ENCODE measurements at places on chromosomes 12 and 14. TPM values are rescaled to one million over a fixed set of nuclear protein-coding genes. Genes with fewer than 3 reads are reported as not detected.
A peak's percentile ranks its signal among the peaks of the same experiment; 100 is the strongest.

GRCh38 chr14:33734387-33734786 lies 216.5 kb downstream of the EGLN3 start:
- peak; percentile 29 for DNase-seq

GRCh38 chr12:12282761-12283425 lies 16.0 kb upstream of the LRP6 start:
- DNase-seq = no peak

DNA sequence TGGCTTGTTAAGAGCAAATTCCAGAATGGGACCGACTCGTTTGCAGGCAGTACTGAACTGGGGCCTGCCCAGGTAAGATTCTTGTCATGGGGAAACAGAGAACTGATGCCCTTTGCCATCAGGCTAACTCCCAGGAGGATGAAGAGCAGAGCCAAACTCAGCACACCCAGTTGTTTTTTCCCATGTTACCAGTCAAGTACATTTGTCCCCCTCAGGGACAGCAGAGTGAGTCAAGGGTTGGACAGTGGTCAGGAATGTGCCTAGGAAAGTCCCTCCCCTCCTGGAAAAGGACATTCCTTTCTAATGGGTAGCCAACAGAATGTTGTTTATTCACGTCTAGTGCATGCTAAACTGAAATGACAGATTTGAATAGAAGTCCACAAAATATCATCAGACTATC lies 1.6 kb downstream of the ART4 start:
- peak; percentile 85 for DNase-seq

DNA sequence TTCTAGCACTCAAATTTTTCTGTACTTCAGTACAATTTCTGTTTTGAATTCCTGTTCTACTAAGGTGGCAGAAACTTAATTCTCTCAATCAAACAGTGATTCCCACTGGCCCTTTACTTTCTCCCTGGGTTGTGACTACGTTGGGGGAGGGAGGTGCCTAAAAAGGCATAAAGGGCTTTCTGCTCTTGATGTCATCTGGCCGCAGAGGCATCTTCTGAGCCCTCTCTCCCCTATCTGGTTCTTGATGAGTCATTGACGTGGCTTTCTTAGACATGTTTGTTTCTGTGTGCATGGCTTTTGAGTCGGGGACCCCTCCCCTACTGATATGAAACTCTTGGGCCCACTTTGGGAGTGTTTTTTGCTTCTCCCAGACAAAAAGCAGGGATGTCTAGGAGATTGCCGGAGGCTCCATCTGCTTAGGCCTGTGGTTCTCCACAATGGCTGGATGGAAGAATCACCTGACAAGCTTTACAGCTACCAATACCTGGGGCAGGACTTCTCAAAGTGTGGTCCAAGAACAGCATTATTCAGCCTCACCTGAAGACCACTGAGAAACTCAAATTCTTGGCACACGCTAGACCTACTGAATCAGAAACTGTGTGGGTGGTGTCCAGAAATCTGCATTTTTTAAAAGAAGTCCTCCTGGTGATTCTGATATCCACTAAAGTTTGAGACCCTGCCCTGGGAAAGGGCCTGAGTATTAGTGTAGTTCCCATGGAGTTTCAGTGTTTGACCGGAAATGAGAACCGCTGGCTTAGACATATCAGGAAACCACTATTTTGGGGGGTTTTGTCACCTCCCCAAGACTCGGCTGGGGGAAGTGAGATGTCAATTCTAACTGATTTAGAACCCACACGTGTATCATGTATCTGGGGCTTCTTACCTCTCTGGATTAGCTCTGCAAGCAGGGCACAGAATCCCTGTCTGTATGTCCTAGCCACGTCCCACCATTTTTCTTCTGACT lies 395.7 kb upstream of the PDE3A start:
- no peak for DNase-seq

GRCh38 chr12:101967506-101967905 lies 90.1 kb downstream of the DRAM1 start:
- no peak for DNase-seq

DNA sequence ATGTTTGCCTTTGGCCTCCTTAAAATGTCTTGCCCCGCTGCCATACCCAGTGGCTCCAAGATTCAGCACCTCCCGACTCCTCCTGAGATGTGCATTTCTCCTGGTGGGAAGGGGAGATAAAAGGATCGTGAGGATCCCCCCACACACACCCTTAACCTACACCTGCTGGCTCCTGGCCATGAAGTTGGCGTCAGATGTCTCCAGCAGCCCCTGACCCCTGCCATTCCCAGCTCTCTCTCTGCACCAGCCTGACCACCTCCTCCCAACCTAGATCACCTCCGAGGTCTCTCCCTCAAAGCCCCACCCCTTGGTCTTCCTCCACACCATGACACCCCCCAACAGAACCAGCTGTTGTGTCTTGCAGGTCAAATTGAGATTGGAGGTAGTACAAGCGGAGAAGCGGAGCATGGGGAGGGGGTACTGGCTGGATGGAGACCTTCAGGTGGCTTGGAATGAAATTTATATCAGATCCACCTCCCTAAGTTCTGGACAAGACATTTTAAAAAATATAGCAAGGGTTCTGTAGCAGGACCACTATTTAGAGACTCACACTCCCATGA lies 151.1 kb upstream of the FKBP4 start:
- DNase-seq = no peak

GRCh38 chr12:115946867-115947695 lies 330.4 kb downstream of the MED13L start:
- no peak for DNase-seq

DNA sequence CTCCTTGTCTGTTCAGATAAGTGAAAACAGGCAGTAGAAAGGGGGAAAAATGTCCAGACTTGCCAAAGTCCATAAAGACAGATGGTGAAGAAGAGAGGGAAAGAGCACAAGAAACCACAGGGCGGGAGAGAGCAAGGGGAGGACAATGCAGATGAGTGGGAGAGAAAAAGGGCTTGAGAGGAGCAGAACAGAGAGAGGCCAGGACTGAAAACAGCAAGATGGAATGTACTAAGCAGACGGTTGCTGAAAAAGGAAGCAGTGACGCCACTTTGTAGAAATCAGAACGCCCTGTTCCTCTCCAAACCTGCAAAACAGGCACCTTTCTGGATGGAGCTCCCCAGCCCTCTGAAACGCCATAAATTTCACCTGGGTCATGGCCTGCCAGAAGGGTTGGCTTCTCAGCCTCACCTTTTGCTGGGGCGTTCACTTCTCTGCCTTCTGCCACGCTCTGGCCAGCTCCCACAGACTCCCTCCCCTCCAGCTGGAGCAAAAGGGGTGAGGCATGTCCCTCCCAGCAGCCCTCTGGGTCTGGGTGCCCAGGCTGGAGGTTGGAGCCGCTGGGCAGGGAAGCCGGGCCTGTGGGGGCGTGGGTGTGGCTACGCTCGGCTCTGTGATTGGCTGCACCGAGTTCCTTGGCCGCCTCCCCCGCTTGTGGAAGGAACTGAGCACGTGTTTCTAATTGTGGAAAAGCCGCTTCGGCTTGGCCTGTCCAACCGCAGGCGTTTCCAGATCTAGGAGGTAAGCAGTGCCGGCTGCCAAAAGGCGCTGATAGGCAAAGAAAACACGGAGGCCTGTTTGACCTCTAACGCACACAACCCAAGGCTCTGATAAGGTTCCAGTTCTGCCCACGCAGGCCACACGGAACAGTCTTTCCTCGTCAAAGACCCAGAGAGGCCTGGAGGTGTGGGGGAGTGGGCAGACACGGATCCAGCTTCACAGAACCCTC lies 29.3 kb downstream of the SLC7A8 start:
- DNase-seq = peak; percentile 19

DNA sequence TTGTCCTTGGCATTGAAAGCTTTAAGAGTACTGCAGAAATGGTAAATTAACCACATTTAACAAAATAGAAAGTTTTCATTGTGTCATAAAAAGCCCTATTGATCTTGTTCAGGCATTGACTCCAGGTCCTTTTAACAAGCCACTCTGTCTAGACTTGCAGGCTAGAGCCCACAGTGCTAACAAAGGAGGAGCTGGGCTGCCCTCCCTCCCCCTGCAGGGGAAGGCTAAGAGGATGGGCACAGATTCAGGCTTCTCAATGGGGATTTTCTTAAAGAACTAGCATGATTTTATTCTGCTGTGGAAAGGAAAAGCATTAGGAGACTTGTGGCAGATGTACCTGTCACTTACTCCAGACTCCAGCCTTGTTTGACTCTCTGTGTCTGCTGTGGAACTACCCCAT lies 463.6 kb downstream of the NRXN3 start:
- DNase-seq = no peak

- no peak for DNase-seq
These were observed 24.7 kb upstream of the RNASE1 start for GRCh38 chr14:20827326-20827725.

DNA sequence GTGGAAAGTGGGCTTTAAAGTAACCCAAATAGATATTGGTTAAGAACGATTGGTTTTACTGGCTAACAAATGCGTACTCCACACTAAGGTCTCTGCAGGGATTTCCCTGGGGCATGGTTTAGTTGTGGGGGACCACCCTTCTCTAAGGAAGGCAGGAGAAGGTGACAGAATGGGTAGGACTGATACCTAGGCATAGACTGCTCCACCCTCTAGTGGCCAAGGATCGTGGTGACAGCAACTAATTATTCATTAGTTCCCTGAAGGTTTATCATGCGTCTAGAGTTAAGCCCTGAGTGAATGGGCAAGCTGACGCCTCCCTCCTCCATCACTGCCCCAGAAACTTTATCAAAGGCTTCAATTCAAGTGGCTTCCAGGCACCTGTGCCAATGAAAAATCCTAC lies 9.1 kb downstream of the FAM181A start:
- no peak for DNase-seq

GRCh38 chr12:87766044-87766443 lies 263.2 kb downstream of the C12orf50 start:
- no peak for DNase-seq

DNA sequence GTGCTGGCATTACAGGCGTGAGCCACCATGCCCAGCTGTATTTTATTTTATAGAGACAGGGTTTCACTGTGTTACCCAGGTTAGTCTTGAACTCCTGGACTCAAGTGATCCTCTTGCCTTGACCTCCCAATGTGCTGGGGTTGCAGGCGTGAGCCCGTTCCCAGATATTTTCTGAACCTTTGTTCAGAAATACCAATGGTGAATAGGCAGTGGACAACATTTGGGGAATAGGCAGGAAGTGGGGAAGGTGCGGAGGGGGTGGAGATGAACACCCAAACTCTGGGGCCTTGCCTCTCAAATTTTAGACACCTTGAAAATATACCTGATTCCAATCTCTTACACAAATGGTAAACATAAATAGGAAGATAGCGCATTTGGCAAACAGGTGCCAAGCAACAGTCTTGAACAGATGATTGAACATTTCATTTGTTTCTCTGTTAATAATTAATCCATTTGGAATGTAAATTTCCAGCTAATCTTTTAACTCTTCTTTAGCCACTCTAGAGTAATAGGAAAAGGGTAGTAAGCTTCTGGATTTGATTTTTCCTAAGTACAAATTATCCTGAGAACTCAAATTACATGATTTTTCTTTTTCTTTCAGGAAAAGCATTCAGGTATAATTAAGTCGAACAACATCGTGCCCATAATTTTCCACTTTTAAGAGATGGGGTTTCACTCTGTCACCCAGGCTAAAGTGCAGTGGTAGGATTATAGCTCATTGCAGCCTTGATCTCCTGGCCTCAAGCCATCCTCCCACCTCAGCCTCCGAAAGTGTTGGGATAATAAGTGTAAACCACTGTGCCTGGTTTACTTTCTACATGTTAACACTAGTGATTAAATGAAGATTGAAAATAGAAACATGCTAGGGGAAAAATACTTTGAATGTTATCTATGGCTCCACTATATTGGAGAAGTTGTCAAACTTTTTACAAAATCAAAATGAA lies 22.9 kb upstream of the RNF34 start:
- DNase-seq = no peak

GRCh38 chr14:73492670-73493069 lies 1.9 kb downstream of the RIOX1 start:
- no peak for DNase-seq

DNA sequence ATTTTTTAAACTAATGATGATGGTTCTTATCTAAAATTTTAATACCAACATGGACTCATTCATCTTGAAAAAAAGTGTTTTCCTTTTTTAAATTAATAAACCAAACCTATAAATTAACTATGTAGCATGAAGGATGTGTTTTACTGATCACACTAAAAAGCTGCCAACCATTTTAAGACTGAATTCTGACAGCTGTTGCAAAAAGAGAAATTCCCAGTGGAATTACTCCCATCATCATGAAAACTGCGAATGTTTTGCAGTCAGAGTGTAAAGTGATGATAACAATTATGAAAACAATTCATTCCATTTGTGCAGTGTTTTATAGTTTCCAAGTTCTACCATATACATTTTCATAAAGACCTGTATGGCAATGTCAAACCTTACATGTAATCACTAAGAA lies 232.8 kb downstream of the SLC2A13 start:
- DNase-seq = no peak

DNA sequence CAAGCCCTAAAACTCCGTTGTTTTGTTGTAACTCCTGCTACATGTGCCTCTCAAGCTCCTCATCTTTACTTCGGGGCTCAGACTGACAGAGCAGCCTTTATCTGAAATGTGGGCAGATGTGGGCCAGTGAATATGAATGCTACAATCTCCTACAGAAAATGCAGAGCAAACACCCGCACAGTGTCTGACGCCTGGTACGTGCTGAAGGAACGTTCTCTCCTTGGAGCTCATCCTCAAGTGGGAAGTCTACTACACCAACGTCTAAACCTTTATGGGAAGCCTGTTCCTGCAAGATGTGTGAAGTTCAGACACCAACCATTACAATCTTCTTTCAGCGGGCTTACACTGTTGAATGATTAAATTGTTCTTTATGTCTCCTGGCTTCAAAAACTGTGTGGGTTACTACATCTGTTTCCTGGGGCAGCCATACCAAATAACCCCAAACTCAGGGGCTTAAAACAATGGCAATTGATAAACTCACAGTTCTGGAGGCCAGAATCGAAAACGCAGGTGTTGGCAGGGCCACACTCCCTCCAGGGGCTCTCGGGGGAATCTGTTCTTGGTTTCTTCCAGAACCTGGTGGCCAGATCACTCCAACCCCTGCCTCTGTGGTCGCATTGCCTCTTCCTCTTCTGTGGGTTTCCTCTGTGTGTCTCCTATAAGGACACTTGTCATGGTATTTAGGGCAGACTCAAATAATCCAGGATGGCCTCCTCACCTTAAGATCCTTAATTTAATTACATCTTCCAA lies 179.7 kb upstream of the PLXNC1 start:
- no peak for DNase-seq

- no peak for DNase-seq
These were observed 56.6 kb downstream of the TRPV4 start for GRCh38 chr12:109776624-109777023.

- DNase-seq = no peak
These were observed 122.0 kb downstream of the KCNC2 start for GRCh38 chr12:75087654-75088053.

RESF1 gene
- 106 TPM for total RNA-seq

KRT75 gene
- not detected for total RNA-seq

C12orf54 gene
- not detected for total RNA-seq

KRT85 gene
- total RNA-seq = under 0.01 TPM

SLC38A4 gene
- under 0.01 TPM for total RNA-seq

FAM90A1 gene
- 0.11 TPM for total RNA-seq

CCDC38 gene
- not detected for total RNA-seq

GUCY2C gene
- not detected for total RNA-seq

CISTR gene
- total RNA-seq = not detected

LTBR gene
- 33.6 TPM for total RNA-seq

STON2 gene
- total RNA-seq = 0.13 TPM
